ENCODE measurements at places on chromosomes 2 and 18. TPM values are rescaled to one million over a fixed set of nuclear protein-coding genes. Genes with fewer than 3 reads are reported as not detected.

SYT4 gene
- total RNA-seq, result not detected

SIX3 gene
- total RNA-seq, result 1.6 TPM

C2orf72 gene
- total RNA-seq, result 5.3 TPM

TFCP2L1 gene
- total RNA-seq, result 10.0 TPM

SLC4A5 gene
- total RNA-seq, result 0.11 TPM

TRIM43 gene
- total RNA-seq, result not detected

ACVR1C gene
- total RNA-seq, result 0.08 TPM

MALL gene
- 131 TPM for total RNA-seq

IL1RN gene
- total RNA-seq, result 0.94 TPM

EPHA4 gene
- 1.3 TPM for total RNA-seq

RBM44 gene
- 0.29 TPM for total RNA-seq

TRABD2A gene
- total RNA-seq, result 12.9 TPM

HOXD11 gene
- total RNA-seq, result 6.7 TPM

INPP5D gene
- total RNA-seq, result 0.60 TPM

RSAD2 gene
- total RNA-seq, result 0.27 TPM

IL36B gene
- 0.37 TPM for total RNA-seq

GKN2 gene
- 4.3 TPM for total RNA-seq

DRC1 gene
- total RNA-seq, result 0.19 TPM

FOXD4L1 gene
- 0.37 TPM for total RNA-seq

ECEL1 gene
- 0.20 TPM for total RNA-seq

MROH2A gene
- total RNA-seq, result not detected

CSRNP3 gene
- total RNA-seq, result not detected

FAM237A gene
- not detected for total RNA-seq

EXOC6B gene
- 7.2 TPM for total RNA-seq

LCT gene
- not detected for total RNA-seq

TP53I3 gene
- 217 TPM for total RNA-seq

CDKL4 gene
- total RNA-seq, result not detected

GNLY gene
- not detected for total RNA-seq

CAPN14 gene
- not detected for total RNA-seq

FOXI3 gene
- not detected for total RNA-seq

BCL11A gene
- not detected for total RNA-seq

LTBP1 gene
- 23.2 TPM for total RNA-seq

SLC5A7 gene
- total RNA-seq, result not detected

PPP1R1C gene
- 0.90 TPM for total RNA-seq

SPAST gene
- 15.9 TPM for total RNA-seq

ORC4 gene
- 30.6 TPM for total RNA-seq

ABCG8 gene
- not detected for total RNA-seq

RAD51AP2 gene
- not detected for total RNA-seq

DAW1 gene
- total RNA-seq, result 3.8 TPM

ACTG2 gene
- total RNA-seq, result not detected

LRATD1 gene
- total RNA-seq, result 0.07 TPM

PCBP1 gene
- 353 TPM for total RNA-seq

All from A549 treated with ZK216348 at 1 μM for 4 hours (cell line).